ENCODE measurements at places on chromosomes 5 and 9. TPM values are rescaled to one million over a fixed set of nuclear protein-coding genes. Genes with fewer than 3 reads are reported as not detected.

Gene CTNND2
- total RNA-seq, result 1.9 TPM

Gene FBXW5
- 202 TPM for total RNA-seq

Gene IFNB1
- not detected for total RNA-seq

Gene FAT2
- total RNA-seq, result not detected

Gene GABRA1
- not detected for total RNA-seq

Gene SYK
- 10.0 TPM for total RNA-seq

Gene CDK5RAP2
- total RNA-seq, result 48.7 TPM

Gene CEP78
- total RNA-seq, result 14.0 TPM

Gene SLC9A3
- 2.3 TPM for total RNA-seq

Gene PFN3
- total RNA-seq, result not detected

Gene PCDHA7
- 0.82 TPM for total RNA-seq

Gene POU5F2
- 2.5 TPM for total RNA-seq

Gene BAAT
- total RNA-seq, result not detected

Gene PCDHA4
- 1.2 TPM for total RNA-seq

Gene IRGM
- total RNA-seq, result not detected

Gene NR5A1
- total RNA-seq, result not detected

Gene FAM174A
- 33.2 TPM for total RNA-seq

Gene GNA14
- total RNA-seq, result 29.2 TPM

Gene C9orf152
- not detected for total RNA-seq

Gene MZB1
- total RNA-seq, result not detected

Gene PCDHGB4
- total RNA-seq, result 6.1 TPM

Gene GARIN3
- total RNA-seq, result not detected

Gene CHD1
- total RNA-seq, result 45.3 TPM

Gene ITK
- 6.6 TPM for total RNA-seq

Gene CARD9
- 1.5 TPM for total RNA-seq

Gene NPR2
- 26.1 TPM for total RNA-seq

Gene KYAT1
- total RNA-seq, result 4.6 TPM

Gene CD14
- total RNA-seq, result 20.8 TPM

Gene ARL10
- total RNA-seq, result 16.9 TPM

Gene CDC42SE2
- total RNA-seq, result 33.2 TPM

Gene PPIC
- 57.1 TPM for total RNA-seq

Gene HTR4
- 1.7 TPM for total RNA-seq

Gene SLC25A2
- total RNA-seq, result not detected

Gene FAM200C
- total RNA-seq, result 9.6 TPM

Gene PLPPR1
- total RNA-seq, result 0.16 TPM
